LoVo (cell line): ENCODE measurements at places on chromosomes 12 and 14.

- no peak for DNase-seq
These were observed 13.5 kb downstream of the KMT5A start for GRCh38 chr12:123397400-123397799.

GRCh38 chr12:89370850-89371249 lies 18.5 kb upstream of the DUSP6 start:
- DNase-seq: peak; percentile 64

- DNase-seq: no peak
These were observed 398.4 kb downstream of the DAD1 start for GRCh38 chr14:22190411-22191191.

DNA sequence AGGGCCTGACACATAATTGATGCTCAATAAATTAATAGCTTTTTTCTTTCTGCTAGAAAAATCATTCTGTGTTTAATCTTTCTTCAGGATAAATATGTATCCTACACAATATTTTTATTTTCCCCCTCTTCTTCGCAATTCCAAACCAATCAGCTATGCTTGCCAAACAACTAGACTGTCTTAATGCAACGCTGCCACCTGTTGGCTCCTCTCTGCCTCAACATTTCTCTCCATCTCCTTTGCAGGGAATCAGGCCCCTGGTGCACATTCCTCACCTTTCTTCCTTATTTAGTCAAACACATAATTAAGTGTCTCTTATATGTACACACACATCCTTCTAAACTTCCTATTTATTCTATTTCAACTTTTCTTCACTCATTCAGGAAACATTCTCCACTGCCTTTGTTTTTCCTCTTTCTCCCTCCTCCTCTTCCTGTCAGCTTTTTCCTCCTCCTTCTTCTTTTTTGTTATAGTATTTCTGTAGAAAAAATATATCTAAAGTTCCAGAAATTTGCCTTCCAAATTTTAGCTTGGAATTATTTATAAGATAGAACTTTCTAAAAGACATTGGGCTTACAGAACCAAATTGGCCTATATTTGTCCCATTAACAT lies 406.0 kb downstream of the PRKD1 start:
- DNase-seq: no peak

- peak; percentile 65 for DNase-seq
These were observed 372.8 kb downstream of the TMEM132D start for GRCh38 chr12:129530984-129531383.

DNA sequence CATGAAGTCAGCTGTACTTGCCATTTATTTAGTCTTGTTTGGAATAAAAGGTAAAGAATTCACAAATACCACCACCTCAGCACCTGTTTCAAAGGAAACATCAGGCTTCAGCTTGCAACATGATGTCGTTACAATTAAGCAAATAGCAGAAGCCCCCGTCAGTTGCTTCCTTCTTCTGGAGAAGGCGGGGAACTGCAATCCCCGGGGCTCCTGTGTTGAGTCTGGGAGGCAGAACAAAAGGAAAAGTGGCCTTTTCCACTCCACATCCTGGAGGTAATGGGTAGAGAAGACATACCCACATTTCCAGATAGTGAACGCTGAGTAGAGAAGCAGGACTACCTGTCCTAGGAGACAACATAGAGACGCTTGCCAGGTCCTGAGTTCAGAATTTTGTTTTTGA lies 92.8 kb downstream of the DNAH10 start:
- DNase-seq: no peak

GRCh38 chr14:58537004-58537403 lies 100.8 kb upstream of the DACT1 start:
- DNase-seq: no peak

DNA sequence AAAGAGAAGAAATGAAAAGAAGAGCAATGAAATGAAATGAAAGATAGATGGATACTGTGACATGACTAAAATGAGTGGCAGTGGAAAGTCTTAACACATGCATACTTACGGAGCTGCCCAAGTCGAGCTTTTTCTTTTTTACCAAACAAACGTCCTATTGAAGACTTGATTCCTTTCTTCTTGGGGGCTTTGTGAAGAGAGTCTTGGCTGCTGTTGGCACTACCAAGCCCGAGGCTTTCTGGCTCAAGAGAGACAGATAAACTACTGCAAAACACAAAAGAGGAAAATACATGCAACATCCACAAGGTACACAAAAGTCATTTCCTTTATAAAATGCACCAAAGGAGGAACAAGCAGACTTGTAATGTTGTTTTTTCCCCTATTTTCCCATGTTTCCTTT lies 261.2 kb downstream of the ACSS3 start:
- DNase-seq: no peak

- peak; percentile 51 for DNase-seq
These were observed 181.3 kb upstream of the FKBP4 start for GRCh38 chr12:2613326-2614073.

GRCh38 chr12:27861428-27862167 lies 81.6 kb upstream of the MANSC4 start:
- DNase-seq: no peak

GRCh38 chr12:57091638-57092528 lies 3.0 kb downstream of the NAB2 start:
- no peak for DNase-seq

- DNase-seq: no peak
These were observed 220.3 kb upstream of the RTL1 start for GRCh38 chr14:101123618-101124510.

DNA sequence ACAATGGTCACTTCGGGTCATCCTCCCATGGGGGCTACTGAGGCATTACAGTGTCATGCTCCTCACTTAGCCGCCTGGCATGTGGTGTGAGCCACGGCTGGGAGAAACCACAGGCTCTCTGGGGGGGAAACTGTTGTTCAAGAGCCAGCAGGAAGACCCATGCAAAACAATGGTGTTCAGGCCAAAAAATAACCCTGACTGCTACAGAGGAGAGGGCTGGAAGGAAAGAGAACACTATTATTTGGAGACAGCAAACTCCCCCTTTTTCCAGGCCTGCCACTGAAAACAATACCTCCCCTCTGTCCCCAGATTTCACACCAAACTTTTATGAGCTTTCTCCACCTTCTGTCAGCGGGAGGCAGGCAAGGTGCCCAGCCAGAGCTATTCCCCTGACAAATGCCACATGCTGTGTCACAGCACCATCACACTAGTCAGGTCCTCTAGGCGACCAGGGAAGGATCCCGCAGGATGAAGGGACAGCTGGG lies 83.7 kb downstream of the CHGA start:
- peak; percentile 42 for DNase-seq

DNA sequence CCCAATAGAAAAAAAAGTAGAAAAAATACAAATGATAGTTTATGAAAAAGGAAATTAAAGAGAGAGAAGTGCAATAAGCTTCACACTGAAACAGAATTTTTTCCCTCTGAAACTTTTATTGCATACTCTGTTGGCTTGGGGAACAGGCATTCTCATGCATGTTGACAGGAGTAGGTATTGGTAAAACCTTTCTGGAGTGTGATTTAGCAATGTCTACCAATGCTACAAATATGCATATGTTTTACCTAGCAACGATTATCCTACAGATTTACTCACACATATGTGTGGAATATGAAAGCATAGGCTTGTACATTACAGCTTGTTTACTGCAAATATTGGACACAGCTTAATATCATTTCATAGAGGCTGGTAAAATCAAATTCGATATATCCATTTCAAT lies 125.7 kb upstream of the MYF6 start:
- DNase-seq: no peak

DNA sequence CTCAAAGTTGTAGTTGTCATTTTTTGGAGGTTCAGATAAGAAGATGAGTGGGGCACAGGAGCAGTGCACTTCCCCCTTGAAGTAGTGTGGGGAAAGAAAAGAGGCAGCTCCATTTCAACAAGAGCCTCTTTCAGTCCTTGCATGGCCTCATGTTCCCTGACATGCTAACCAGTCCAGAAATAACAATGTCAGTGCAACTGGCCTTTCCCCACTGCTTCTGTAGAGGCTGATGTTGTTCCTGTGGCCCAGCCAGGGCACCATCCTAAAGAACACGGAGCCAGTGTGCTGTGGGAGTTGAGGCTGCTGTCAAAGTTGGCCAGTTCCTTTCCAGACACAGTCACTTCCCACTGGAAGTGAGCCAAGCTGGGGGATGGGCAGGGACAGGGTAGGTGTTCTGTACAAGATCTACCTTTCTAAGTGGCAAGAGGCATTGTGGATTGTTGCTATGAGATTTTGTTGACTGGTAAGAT lies 77.7 kb upstream of the SLC38A2 start:
- no peak for DNase-seq

DNA sequence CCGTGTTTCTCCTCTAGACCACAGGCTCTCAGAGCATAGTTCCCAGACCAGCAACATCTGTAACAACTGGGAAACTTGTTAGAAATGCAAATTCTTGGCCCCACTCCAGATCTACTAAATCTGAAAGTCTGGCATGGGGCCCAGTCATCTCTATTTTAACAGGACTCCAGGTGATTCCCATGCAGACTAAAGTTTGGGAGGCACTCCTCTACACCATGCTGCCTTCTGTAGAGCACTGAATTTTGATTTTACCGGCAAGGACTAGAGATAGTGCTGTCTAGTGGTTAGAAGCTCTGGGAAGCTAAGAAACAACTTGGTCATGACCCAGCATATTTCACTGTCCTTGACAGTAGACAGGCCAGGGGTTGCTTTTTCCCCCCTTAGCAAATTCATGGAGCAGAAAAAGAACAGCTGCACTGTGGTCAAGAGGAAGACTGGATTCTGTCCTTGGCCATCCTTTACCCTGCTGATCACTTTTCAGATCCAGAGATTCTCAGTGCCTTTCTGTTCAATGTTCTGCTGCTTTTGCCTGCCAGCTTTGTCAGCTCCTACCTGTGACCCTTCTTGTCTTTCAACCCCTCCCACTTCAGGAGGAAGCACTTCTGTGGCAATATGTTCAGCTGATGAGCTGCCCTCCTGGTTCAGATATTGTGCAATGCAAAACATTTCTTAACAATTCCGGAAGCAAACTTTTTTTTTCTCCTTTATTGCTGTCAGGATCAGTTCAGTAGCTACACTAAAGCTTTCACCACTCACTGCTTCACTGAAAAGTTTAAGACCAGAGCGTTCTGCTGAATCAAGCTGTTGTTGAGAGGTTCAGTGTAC lies 133.8 kb upstream of the NUDT4 start:
- DNase-seq: peak; percentile 78

- no peak for DNase-seq
These were observed 493.5 kb downstream of the NAV3 start for GRCh38 chr12:78324234-78324633.

DNA sequence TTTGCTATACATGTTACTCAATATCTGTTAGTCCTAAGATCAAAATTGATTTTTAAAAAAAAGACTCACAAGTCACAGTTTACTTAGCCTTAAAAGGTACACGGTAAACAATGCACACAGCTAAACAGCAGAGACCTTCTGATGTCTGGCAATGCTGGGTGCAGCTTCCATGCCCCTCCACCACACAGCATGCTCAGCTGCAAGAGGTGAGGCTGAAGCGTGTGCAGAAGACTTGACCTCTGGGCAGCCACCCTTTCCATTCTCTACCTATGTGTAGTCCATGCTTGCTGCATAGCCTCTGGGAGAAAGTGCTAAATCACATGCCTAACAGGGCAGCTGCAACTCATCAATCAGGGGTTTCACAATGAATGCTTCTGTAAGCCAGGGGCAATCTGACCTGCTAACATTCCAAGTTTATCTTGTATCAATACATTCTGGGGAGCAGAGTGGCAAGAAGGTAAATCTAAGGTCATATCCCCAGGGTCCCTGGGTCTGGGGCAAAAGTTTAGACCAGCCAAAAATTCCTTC lies 44.5 kb upstream of the AMN1 start:
- no peak for DNase-seq

GRCh38 chr12:132003846-132004245 lies 54.1 kb downstream of the EP400 start:
- no peak for DNase-seq

DNA sequence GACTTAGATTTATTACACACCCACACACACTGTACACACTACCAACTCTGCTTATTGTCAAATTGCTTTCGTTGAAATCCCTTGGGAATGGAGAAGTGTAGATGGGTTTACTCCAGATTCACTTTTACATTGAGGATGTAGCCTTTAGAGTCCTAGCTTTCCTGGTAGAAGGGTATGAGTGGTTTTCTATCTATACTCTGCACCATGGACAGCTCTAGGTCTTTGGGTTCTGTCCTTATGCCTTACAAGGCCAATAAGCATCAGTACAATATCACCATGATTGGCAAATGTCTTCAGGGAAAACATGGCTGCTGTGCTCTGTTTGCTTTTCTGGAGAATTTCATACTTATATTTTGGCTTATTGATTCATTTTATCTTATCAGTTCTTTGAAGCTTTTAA lies 1063.9 kb downstream of the SLC6A15 start:
- no peak for DNase-seq

DNA sequence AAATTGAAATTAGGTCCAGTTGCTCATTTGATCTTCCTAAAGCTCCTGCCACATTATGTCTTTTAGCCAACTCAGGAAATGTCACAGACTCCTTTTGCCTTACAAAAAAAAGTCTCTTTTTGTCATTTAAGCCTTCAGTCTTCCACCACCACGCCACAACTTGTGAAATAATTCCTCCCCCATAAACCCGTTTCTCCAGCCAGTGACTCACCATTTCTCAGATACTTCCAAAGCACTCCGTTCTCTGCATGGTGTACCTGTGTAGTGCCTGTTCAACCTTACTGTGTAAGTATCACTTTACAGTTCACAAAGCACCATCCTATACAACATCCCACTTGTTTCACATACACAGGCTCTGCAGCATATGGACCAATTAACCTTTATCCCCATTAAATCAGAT lies 139.5 kb upstream of the AEBP2 start:
- DNase-seq: no peak

DNA sequence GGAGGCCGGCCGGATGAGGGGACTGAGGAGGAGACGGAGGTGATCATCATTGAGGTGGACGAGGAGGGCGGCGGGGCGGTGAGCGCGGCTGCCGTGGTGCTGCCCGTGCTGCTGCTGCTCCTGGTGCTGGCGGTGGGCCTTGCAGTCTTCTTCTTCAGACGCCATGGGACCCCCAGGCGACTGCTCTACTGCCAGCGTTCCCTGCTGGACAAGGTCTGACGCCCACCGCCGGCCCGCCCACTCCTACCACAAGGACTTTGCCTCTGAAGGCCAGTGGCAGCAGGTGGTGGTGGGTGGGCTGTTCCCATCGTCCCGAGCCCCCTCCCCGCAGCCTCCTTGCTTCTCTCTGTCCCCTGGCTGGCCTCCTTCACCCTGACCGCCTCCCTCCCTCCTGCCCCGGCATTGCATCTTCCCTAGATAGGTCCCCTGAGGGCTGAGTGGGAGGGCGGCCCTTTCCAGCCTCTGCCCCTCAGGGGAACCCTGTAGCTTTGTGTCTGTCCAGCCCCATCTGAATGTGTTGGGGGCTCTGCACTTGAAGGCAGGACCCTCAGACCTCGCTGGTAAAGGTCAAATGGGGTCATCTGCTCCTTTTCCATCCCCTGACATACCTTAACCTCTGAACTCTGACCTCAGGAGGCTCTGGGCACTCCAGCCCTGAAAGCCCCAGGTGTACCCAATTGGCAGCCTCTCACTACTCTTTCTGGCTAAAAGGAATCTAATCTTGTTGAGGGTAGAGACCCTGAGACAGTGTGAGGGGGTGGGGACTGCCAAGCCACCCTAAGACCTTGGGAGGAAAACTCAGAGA lies 9.6 kb downstream of the MMP14 start:
- DNase-seq: no peak
